ENCODE measurements at places on chromosomes 4 and X. TPM values are rescaled to one million over a fixed set of nuclear protein-coding genes. Genes with fewer than 3 reads are reported as not detected.

GAGE13 gene
- not detected for total RNA-seq

KIF4A gene
- 38.9 TPM for total RNA-seq

CABS1 gene
- not detected for total RNA-seq

TMPRSS11A gene
- not detected for total RNA-seq

DNAAF6 gene
- total RNA-seq, result not detected

BMX gene
- total RNA-seq, result not detected

NSG1 gene
- 0.57 TPM for total RNA-seq

MAGEA11 gene
- not detected for total RNA-seq

FABP2 gene
- total RNA-seq, result not detected

SATL1 gene
- not detected for total RNA-seq

TRO gene
- total RNA-seq, result 21.3 TPM

WDFY3 gene
- total RNA-seq, result 48.9 TPM

UCP1 gene
- not detected for total RNA-seq

CCDC120 gene
- total RNA-seq, result not detected

GRCh38 chrX:103730147-103730795, 19.6 kb downstream of the TMEM31 start:
- DNase-seq, result no peak

DNA sequence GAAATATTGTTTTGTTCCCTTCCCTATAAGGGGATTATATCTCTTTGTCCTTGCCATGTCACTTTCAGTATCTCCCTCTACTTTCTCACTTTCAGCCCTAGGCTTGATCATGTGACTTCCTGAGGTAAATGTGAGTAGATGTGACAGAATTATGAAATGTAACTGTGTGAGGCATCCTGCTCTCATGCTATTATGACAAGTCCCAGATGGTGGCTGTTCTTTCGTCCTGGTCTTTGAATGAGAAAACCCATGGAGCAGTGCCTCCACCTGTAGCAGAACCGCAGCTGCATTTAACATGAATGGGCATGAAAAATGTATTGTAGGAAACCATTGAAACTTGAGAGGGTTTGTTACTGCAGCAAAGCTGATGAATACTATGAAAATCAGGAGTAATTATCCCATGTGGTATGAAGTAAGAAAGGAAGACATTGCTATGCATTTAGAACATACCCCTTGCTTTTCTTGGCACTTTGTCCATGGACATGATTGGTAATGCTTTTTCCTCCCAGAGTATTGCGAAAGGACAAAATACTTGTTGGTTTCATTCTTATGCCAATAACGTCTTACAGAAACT, 202.2 kb upstream of the GPRIN3 start:
- peak; percentile 14 for DNase-seq

DNA sequence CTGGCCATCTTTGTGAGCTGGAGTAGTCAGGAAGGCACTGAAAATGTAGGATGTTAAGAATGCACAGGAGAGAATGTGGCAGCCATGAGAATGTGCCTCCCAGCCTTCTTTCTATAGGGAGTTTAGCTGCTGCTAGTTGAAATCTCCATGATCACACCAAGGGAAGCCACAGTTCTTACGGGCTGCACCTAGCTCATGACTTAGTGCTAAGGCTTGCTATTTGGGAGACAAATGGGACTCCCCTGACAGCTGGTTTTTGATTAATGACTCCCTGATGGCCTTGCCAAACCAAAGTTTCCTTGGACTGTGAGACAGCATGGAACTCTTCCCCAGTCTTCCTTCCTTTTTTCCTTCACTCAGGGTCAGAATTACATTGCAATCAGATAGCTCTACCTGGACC, 9.2 kb downstream of the CTSO start:
- peak; percentile 19 for DNase-seq

DNA sequence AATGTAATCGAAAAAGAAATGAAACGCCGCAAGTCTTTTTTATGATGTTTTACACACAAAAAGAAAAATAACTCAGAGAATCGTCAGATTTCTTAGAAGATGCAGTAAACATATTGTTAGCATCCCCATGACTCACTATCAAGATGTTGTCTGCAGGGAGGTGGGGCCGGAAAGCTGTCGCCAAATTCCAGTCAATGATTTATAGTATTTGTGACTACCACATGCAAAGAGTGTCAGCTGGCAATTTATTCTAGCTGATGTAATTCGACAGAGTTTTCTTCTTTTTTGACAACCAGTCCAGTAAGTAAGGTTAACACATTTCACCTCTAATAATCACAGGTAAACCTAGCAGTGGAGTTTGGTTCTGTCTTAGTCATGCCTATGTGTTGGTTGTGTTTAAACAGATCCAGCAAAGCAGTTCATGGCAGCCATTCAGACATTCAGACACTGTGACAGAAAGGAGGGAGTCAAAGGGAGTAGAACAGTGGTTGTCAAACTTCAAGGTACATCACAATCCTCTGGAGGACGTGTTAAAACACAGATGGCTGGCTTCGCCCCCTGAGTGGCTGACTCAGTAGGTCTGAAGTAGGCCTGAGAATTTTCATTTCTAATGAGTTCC, 19.8 kb upstream of the PPP1R2C start:
- DNase-seq, result peak; percentile 4

GRCh38 chr4:111510535-111510934, 634.7 kb upstream of the FAM241A start:
- DNase-seq, result peak; percentile 34

DNA sequence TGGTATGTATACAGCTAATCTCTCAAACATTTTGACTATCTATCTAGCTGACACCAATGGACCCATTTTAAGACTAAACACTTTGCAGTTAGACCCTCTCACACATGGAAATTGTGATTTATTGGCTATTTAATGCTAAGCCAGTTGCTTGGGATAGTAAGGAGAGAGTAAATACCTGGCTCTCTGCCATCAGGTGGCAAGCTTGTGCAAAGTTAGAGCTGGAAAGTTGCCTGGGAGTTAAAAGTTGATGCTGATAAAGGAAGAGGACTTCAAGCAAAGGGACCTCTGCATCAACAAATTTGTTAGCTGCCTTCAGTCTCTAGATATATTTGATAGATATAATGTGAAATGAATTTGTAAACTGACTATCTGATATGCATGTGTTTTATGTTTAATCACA, 61.1 kb downstream of the PACRGL start:
- no peak for DNase-seq

DNA sequence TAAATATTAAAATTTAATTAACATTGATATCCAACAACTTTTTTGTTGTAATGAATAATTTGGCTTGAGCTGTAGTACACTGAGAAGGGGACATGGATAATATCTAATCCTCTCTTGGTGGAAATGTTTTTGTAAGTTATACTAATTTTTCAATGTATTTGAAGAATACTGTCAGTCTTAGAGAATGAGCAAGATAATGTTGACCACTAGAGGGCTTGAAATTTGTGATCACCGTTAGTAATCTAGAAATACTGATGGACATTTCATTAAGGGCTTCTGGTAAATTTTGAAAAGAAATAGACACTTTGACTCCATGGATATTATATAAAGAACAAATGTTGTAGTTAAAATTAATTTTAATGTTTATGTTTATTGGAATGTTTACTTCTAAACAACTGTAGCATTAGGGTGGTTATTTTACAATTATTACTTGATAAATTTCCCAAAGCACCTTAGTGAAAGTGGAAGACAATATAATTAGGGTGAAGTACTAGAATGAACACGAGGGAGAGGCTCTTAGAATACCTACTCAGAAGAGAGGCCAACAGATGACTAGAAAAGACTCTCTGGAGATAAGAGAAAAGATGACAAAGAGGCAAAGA, 20.0 kb upstream of the CAMK2D start:
- DNase-seq, result peak; percentile 53

GRCh38 chr4:19725130-19725529, 526.6 kb upstream of the SLIT2 start:
- DNase-seq, result no peak

- peak; percentile 35 for DNase-seq
Observed at GRCh38 chrX:133590703-133591505, 175.6 kb upstream of the GPC4 start.

- no peak for DNase-seq
Observed at GRCh38 chr4:175875993-175876771, 64.1 kb upstream of the GPM6A start.

- DNase-seq, result no peak
Observed at GRCh38 chr4:8832113-8832915, 39.3 kb downstream of the HMX1 start.

- no peak for DNase-seq
Observed at GRCh38 chr4:7989654-7990053, 50.0 kb upstream of the AFAP1 start.

- peak; percentile 58 for DNase-seq
Observed at GRCh38 chr4:152063621-152064240, 302.9 kb upstream of the GATB start.

DNA sequence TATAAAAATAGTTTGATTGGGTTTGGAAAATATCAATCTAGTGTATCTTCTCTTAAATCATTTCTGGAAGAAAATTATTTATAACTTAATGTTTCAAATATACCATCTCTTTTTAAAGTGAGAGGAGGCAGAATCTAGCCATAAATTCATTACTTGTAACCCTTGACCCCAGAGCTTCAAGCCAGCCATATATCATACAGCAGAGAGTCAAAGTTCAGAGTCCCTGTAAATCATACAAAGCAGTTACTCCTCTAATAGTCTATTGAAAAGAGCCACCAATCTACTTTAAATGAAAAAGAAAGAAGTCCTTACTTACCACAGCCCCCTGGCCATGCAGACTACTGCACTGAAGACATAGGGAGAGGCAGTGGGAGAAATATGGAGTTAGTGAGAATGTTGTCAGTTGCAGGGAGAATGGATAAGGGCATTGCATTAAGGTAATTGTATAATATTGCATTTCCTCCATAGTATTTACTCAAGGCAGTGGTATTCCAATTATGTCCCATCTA, 229.5 kb downstream of the NKX6-1 start:
- no peak for DNase-seq

DNA sequence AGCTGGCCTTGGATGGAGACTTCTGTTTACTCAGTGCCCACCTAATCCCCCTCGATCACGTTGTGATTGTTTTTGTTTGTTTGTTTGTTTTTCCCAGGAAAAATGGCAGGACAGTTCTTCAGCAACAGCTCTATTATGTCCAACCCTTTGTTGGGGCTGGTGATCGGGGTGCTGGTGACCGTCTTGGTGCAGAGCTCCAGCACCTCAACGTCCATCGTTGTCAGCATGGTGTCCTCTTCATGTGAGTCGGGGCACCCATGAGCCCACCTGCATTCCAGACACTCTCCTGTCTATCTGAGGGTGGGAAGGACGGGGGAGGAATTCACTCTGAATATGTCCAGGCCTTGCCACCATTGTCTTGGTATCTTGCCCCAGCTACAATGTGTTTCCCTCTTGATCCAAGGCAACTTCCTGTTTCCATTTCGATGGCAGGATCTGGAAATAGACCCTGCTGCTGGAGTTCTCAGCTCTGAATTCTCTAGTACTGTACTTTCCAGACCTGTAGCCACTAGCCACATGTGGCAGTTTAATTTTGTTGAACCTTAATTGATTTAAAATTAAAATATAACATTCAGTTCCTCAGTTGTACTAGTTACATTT, 10.5 kb downstream of the SLC34A2 start:
- no peak for DNase-seq

DNA sequence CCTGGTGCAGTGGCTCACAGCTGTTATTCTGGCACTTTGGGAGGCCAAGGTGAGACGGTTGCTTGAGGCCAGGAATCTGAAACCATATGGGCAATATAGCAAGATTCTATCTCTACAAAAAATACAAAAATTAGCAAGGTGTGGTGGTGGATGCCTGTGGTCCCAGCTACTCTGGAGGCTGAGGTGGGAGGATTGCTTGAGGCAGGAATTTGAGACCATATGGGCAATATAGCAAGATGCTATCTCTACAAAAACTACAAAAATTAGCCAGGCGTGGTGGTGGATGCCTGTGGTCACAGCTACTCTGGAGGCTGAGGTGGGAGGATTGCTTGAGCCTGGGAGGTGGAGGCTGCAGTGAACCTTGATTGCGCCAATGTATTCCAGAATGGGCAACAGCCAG, 2.3 kb downstream of the ADGRG4 start:
- DNase-seq, result no peak

DNA sequence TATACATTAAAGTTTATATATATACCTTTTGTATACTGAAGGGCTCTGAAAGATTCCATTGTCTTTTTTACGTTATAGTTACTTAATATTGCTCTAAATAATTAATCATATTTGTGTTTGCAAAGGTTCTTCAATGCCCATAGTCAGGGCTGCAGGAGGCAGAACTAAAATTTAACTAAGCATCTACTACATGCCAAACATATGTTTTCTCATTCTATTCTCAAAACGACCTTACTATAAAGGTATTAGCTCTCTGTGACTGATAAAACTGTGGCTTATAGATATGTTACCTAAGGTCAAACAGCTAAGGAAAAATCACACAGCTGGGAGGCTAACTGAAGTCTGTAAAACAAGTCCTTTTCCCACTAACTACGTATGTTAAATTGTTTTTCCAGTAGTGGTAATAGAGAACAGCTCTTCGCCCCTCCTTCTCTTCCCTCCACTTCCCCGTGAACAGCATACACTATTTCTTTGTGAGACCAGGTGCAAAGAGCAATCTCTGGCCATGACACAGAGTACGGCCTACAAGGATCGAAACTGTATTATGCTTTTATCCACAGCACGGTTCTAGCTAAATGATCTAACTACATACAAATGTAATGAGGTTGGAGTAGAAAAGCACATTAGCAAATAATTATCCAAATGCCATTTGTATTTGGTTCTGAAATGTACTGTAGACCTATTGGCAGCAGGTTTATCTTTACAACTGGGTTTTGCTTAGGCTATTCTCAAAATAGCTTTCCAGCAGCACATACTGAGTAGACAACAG, 1.7 kb downstream of the CNOT6L start:
- DNase-seq, result peak; percentile 9

DNA sequence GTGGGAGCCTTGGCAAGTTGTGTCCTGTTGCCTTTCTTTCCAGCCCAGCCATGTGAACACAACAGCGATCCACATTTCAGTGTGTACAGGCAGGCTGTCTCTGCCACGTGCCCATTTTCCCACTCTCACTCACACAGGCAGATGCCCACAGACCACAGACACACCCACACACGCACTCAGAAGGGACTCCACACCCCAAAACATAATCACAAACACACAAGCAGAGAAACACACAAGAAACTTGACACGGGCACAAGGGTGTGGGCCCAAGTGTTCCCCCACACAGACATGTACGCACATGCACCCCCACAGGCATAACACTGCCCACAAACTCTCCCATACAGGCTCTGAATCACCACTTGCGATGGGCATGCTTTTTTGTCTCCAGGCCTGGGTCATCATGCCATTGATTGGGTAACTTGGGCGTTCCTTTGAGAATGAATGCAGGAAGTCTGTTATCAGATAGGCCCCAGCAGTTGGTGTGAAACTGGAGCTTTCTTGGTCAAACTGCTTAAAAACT, 84.3 kb downstream of the NBDY start:
- peak; percentile 92 for DNase-seq

- DNase-seq, result no peak
Observed at GRCh38 chr4:57943682-57944081, 833.5 kb upstream of the IGFBP7 start.

GRCh38 chrX:76538860-76539259, 111.3 kb downstream of the MAGEE1 start:
- no peak for DNase-seq

DNA sequence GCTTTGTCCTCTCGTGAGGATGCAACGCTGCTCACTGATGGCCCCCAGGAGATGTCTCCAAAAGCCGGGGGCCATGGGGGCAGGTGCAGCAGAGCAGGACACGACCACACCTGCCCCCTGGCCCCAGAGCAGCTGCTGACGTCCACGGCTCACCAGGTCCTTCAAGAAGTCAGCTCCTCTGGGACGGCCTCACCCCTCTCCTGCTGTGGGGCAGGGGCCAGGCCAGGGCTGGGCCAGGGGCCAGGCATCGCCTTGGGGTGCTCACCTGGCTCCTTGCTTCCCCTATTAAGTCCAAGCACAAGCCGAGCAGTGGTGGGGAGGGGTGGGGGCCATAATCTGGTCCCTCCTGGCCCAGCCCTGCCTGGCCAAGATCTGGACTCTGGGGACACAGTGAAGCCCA, 28.6 kb upstream of the MXD4 start:
- DNase-seq, result no peak
